Suppressor macrophage treated with lipopolysaccharide for 1 hour (primary cell): ENCODE measurements at places on chromosomes 3 and 15.

- DNase-seq: no peak
These were observed 173.3 kb upstream of the MBNL1 start for GRCh38 chr3:152095472-152095871.

- DNase-seq: no peak
These were observed 4.6 kb downstream of the ATP13A3 start for GRCh38 chr3:194482196-194482593.

DNA sequence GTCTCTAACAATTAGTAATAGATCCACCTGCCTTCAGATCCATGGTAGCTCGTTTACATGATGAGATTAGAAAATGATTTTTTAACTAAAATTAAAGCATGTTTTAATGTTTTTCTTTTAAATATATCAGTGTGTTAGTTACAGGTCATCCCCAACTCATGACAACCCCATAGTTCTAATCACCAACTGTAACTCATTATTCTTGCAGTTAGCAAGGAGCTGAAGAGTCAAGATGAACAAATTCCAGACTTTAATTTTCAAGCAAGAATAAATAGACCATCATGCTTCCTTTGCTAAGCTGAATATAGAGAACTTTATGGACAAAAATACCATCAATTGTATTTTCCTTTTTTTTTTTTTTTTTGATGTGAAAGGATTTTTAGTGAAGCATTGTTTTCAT, 101.1 kb downstream of the TOP2B start:
- no peak for DNase-seq

DNA sequence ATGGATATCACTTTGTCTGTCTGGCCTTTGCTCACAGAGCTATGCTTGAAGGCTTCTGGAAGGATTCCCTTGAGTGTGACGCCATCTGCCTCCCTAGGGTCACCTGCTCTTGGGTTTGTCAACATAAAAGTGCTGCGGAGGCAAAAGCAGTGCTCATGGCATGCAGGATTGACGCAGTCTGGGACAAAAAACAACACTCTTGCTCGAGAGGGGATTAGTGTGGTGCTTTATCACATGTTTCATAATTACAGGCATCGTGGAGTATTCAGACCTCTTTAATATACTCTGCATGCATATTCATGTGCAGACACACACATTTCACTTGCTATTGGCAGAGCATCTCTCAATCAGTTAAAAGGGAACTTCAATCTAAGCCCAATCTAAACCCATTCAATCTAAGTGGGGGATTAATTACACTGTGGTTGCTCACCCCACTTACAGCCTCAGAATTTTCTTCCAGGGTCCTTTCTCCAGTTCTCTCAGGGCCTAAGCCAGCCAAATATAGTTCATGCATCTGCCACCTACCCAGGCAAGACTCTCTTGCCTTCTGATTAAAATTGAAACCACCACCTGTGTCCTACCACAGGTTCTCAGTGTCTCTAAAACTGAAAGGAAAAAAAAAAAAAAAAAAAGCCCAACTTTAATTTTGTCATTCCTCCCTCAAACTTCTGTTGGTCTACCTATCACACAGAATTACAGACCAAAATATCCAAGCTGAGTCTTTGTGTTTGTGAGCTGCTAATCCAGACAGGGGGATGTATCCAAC, 75.6 kb downstream of the BFSP2 start:
- no peak for DNase-seq

GRCh38 chr3:25313286-25313685, 114.8 kb upstream of the RARB start:
- DNase-seq: no peak

- DNase-seq: peak; percentile 33
These were observed 25.0 kb upstream of the TMC3 start for GRCh38 chr15:81398910-81399551.

DNA sequence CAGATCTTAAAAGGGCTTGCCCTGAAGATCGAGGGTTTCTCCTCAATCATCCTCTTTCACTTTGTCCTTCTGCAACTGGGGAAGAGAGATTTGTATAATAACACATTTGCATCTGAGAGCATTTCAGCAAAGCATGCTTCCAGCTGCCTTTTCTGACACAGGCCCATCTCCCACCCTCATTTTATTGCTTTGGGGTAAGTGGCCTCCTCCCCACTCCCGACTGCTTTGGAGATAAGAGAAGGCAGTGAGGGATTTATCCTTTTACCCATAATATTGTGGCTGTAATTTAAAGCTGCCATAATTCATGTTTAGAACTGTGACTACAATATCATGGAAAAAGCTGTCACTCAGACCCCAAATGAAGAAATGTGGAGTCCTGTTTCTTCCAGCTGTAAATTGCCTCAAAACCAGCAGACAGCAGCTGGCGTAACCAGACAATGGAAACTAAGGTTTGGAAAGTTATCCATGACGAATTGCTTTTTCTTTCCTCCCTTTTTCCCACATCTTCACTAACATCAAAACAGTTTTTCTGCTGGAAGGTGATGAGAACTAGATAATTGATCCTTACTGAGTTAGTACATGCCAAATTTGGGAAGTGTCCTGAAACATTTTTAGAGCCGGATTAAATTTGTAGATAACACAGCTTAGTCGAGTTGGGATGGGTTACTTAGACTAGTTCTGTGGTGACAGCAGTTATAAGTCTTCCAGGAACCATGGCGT, 104.2 kb upstream of the PFN2 start:
- DNase-seq: no peak

DNA sequence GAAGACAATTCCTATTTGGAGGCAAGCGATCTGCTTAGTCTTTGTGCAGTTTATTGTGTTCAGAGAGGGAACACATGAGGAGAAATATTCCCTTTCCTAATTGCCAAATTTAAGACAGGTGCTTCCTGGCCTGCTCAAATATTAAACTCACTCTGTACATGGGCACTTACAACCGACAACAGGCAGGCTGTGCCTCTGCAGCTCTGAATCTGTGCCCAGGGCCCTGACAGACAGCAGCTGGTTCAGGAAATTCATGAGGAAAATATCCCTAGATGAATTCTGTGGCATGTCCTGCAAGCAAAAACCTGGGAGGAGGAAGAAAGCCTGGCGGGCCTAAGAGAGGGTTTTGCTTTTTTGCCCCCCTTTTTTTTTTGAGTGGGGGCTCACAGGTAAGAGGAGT, 169.3 kb upstream of the TRIM42 start:
- no peak for DNase-seq

DNA sequence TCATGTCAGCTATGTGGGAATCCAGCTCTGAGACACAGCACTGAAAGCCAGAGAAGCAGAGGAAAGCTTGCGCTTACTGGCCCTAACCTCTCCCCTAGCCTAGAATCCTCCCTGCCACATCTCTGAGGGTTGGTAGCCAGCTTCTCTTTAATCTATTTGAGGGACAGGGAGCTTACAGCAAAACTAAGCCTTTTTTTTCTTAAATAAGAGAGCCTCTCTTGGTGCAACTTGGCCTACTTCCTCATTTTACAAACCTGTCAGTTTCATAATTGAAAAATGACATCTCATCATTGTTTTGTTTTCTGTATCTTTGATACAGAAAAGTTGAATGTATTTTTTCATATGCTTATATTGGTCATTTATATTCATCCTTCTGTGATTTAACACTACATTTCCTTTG, 193.9 kb downstream of the ZNF621 start:
- DNase-seq: peak; percentile 50

- DNase-seq: no peak
These were observed 31.6 kb downstream of the DNAJB8 start for GRCh38 chr3:128435058-128435457.

DNA sequence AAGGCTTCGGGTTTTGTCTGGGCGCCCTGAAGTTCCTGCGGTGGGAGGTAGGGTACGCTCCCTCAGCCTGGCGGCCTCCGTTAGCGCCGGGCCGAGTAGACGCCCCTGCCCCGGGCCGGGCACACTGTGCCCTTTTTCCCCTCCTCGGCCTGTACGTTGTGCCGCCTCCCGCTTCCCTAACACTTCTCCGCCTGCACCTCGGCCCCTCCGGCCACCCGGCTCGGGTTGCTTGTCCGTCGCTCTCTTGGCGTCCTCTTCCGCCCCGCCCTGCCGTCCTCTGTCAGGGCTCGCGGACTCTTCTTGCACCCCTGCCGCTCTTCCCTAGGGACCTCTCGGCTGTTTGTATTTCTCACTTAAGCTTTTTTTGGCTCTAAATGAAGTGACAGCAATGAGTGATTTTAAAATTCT, 384 bp downstream of the KNL1 start:
- peak; percentile 68 for DNase-seq

DNA sequence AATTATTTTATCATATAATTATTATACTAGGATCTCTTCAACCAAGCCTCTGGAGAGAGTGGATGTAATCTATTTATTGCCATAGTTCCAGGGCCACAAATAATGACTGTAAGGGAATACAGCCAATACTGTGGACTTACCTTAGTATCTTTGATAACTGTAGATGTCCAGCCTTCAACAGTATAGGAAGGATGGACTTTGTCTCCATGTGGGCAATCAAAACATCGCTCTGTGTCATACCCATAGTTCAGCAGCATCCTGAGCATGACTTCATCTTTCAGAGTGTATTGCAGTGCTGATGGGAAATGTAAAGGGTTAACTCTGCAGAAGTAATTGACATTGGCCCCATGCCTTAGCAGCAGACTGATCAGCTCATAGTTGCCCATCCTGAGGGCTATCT, 14.2 kb downstream of the ASB14 start:
- no peak for DNase-seq

- DNase-seq: no peak
These were observed 15.0 kb upstream of the BNC1 start for GRCh38 chr15:83299462-83299861.

DNA sequence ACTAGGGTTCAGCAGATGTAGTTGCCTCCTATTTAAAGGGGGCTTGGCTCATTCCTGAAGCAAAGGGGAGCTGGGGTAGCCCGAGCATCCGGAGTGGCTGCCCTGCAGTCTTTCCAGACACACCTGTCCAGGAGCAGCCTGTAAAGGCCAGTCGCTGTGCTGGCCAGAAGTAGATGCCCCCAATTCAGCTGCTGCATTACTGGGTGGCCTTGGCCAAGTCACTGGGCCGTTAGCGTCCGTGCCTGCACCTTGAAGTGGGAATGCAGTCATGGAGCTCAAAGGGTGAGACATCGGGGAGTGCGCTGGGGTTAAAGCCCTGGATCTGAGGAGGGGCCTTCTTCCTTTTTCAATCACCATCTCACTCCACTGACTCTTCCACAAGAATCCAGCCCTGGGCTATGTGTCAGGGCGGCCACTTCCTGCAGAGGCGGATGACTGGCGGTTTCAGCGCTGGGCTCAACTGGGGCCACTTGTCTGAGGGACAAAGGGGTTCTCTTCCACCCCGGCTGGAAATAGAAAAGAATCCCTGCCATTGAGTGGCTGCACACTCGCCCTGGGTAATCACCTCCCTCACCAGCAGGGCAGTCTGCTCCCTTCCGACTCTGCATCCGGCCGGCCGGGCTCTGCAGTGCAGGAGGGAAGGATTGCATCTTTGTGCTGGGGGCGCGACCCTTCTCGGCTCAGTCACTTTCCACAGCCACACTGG, 11.8 kb downstream of the ALDH1A3 start:
- DNase-seq: no peak

DNA sequence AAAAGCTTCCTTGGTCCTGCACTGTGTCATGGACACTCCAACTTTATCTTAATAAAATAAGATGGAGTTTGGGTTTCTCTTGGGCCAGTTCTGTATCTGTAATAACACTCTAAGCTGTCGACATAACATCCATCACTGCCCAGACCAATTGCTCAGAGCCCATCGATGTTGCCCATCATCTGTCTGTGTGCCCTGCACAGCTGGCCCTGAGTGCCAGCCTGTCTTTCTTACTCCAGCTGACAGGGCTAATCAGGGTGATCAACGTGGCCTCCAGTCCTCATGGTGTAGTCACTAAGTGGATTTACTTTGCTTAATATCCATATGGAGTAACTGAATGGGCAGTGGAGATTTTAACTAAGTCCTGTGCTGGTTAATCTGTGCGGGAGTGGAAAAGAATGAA, 419.8 kb upstream of the TPM1 start:
- DNase-seq: no peak

GRCh38 chr3:52882377-52882776, 15.0 kb downstream of the STIMATE start:
- DNase-seq: no peak

GRCh38 chr15:68785541-68785940, 35.2 kb downstream of the ANP32A start:
- DNase-seq: no peak

- DNase-seq: no peak
These were observed 61.3 kb upstream of the VGLL4 start for GRCh38 chr3:11705049-11705448.

- DNase-seq: no peak
These were observed 25.2 kb downstream of the TMEM43 start for GRCh38 chr3:14150078-14150477.

GRCh38 chr15:80588801-80589200, 106.3 kb upstream of the ABHD17C start:
- peak; percentile 19 for DNase-seq

DNA sequence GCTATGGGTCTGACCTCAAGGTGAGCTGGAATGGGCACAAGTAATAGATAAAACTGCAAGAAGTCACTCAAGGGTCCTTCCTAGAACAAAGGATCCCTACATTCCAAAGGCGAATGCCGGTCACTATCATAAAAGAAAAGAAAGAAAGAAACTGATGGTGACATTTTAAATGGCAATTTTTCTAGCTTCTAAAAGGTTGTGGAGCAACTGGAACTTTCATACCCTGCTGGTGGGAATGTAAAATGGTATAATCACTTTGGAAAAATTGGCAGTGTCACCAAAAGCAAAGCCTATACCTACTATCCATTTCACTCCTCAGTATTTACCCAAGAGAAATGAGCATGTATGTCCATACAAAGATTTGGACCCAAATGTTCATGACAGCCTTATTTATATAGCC, 4.2 kb downstream of the CCRL2 start:
- DNase-seq: no peak

DNA sequence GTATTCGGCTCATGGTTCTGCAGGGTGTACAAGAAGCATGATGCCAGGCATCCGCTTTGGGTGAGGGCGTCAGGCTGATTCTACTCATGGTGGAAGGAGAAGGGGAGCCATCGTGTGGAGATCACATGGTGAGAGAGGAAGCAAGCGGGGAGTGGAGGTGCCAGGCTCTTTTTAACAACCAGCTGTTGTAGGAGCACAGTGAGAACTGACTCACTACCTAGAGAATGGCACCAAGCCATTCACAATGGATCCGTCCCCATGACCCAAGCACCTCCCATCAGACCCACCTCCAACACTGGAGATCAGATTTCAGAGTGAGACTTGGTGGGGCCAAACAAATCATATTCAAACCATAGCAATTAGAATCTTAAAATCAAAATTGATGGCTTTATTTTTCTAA, 259.8 kb upstream of the CTDSPL start:
- DNase-seq: no peak
